ENCODE measurements at places on chromosomes 16 and 17.

GRCh38 chr16:12661656-12662172 lies 142.0 kb downstream of the CPPED1 start:
- H3K27ac ChIP-seq: no peak overlapping the region
- no peak overlapping the region for H3K4me3 ChIP-seq
- DNase-seq: no peak
- no peaks in the 10 kb centered on the region for H3K27me3 ChIP-seq

DNA sequence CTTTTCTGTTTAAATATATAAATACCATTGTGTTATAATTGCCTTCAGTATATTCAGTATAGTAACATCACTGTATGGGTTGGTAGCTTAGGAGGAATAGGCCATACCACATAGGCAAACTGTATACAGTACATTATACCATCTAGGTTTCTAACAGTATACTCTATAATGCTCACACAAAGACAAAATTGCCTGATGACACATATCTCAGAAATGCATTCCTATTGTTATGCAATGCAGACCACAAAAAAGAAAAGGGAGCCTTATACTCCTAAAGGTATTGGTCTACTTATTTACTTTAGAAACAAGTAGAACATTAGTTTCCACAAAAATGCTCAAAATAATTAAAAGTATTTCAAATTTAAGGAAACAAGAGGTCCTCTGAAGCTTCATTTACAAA lies 47.9 kb downstream of the SETD6 start:
- peaks cover 46% of the 10 kb centered on the region for H3K36me3 ChIP-seq
- no peaks in the 10 kb centered on the region for H3K27me3 ChIP-seq
- H3K4me3 ChIP-seq: no peak overlapping the region

- no peak overlapping the region for H3K4me3 ChIP-seq
- no peak for DNase-seq
- H3K27me3 ChIP-seq: no peaks in the 10 kb centered on the region
- H3K27ac ChIP-seq: no peak overlapping the region
- H3K4me1 ChIP-seq: peaks cover 35% of the 10 kb centered on the region
Observed at GRCh38 chr16:14193316-14193871, 122.3 kb downstream of the MRTFB start.

DNA sequence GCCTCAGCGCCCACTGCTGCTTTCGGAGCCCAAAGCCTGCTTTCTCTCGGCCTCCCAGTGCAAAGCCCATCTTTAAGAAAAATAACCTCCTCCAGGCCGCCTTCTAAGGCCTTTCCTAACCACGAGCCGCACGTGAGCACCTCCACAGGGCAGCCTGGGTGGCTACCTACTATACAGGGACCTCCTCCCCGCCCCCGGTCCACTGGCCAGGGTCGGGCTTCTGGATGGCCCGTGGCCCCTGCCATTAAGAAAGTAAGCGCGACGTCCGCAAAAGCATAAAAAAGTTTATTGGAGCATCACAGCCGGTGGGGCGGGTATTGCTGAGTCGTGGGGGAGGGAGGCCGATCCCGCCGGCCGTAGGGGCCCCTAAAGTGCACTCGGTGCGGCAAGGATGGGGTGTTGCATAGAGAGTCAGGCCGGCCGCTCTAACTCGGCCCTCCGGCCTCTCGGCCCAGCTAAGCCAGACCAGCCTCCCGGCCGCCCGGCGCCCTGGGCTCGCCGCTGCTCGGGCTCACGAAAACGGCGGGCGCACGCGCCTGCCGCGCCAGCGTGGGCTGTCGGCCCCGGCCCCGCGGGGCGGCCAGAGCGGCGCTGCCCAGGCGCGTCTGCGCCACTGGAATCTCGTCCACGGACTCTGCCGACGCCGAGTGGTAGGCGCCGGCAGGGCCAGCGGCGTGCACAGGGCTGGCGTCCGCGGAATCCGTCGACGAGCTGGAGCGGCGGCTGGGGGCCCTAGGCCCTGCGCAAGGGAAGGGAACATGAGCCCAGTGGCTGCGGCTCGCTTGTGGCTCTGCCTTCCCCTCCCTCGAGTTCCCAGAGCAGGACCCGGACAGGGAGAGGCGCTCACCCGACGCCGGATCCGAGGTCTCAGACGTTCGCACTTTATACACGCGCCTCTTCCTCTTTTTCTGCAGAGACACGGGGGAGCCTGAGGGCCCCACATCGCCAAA lies 1.1 kb upstream of the TPPP3 start:
- peak overlapping the region; percentile 62 for H3K4me3 ChIP-seq
- peaks cover 84% of the 10 kb centered on the region for H3K4me1 ChIP-seq
- no peaks in the 10 kb centered on the region for H3K36me3 ChIP-seq
- peak overlapping the region; percentile 65 for H3K27ac ChIP-seq

DNA sequence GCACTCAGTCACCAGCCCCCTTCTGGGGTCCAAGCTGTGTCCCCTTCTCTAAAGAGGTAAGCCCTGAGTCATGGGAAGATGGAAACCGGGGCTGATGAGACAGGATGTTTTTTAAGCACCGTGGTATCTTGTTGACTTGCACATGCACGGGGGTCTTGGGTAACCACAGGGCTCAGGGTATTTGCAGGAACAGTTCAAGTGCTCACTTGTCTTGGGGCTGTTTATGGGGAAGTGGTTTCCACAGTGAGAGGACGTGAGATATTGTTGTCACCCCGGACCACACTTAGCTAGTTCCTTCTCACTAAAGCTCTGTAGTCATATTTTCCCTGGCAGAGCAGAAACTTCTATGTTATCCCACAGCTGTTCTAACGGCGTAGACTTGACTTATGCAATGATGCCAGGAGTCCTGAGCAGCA lies 7.7 kb downstream of the CCL3L1 start:
- H3K27me3 ChIP-seq: no peaks in the 10 kb centered on the region
- no peak overlapping the region for H3K27ac ChIP-seq
- DNase-seq: peak; percentile 79
- no peak overlapping the region for H3K4me3 ChIP-seq
- H3K36me3 ChIP-seq: no peaks in the 10 kb centered on the region

- H3K27me3 ChIP-seq: no peaks in the 10 kb centered on the region
- no peaks in the 10 kb centered on the region for H3K36me3 ChIP-seq
- H3K4me3 ChIP-seq: no peak overlapping the region
- DNase-seq: peak; percentile 52
Observed at GRCh38 chr16:80691111-80691741, 113.2 kb downstream of the CDYL2 start.

DNA sequence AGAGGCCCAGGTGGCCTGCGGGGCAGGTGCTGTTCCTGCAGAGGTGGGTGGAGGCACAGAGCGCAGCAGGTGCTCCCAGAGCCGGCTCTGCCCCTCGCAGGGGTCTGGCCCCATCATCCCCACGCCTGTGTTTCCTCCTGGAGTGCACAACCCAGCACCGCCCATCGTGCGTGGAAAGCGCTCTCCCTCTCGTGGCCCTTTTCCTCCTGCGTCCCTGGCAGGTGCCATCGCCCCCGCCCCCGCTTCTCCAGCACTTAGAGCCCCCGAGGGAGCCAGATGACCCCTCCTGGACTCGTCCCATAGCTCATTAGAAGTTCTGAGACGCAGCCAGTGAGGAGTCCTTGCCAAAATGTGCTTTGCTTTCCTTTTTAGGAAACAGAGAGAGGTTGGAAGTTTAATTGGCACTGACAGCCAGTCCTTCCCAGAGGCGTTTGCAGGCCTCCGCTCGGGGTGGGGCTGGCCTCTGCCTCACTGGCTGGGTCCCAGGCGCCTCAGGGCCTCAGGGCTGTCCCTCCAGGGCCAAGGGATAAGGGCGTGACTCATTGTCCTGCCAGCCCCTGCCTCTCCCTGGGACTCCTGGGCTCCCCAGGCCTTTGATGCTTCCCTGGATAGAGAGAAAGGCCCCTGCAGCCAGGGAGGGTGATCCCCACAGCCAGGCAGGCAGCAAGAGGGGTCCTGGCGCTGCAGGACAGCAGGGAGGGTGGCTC lies 32.2 kb upstream of the CHMP6 start:
- no peaks in the 10 kb centered on the region for H3K27me3 ChIP-seq
- H3K36me3 ChIP-seq: no peaks in the 10 kb centered on the region
- H3K27ac ChIP-seq: peak overlapping the region; percentile 70
- no peak for DNase-seq

DNA sequence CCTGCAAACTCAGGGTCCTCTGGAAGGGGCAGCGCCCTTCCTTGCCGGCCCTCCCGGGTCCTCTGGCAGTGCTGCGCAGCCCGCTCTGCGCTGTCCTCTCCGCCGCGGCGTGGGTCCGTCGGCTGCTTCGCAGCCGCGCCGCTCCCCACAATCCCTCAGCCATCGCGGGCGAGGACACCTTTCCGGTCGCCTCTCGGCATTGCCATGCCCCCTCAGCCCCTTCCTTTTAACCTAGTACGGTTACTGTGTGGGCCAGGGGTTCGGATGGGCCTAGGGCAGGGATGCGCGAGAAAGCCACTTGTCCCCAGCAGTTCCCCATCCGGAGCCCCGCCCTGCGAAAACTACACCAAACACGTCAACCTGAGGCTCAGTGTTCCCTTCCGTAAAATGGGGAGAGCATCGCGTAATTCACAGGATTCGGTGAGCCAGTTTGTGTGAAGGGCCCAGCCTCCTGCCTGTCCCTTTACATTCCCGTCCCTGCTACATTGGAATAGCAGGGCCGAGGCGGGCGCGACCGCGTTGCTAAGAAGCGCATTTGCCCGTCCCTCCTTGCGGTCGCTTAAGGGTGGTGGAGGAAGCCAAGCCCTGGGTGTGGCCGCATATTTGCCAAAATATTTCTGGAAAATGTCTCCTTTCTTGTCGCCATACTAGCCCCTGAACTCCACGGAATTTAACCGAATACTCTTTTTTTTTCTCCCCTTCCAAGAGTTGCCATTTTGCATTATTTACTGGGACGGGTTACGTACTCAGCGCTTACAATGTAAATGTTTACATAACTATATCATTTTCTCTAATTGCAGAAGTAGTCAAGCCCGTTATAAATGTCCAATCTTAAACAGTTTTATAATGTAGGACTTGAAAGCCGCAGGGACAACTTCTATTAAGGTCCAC lies 13.2 kb downstream of the COPZ2 start:
- H3K4me1 ChIP-seq: peaks cover 38% of the 10 kb centered on the region
- no peaks in the 10 kb centered on the region for H3K36me3 ChIP-seq

DNA sequence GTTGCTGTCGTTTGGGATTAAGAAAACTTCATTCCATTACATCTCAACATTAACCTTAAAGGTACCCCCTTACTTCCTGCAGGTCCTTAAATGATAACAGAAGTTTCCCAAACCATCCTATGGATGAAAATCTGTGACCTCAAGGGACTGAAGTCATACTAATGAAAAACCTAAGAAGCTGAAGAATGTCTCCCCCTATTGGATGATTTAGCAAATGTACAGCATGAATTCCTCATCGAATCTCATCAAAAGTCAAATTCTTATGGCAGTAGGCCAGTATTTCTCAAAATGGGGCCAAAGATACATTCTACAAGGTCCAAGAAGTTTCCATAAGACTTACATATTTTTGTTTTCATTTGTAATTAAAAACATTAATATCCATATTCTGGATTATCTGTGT lies 13.5 kb downstream of the SCO1 start:
- H3K27me3 ChIP-seq: no peaks in the 10 kb centered on the region
- H3K4me3 ChIP-seq: no peak overlapping the region
- no peak for DNase-seq
- H3K4me1 ChIP-seq: no peaks in the 10 kb centered on the region
- no peak overlapping the region for H3K27ac ChIP-seq
- no peaks in the 10 kb centered on the region for H3K36me3 ChIP-seq

- H3K27ac ChIP-seq: no peak overlapping the region
- H3K4me1 ChIP-seq: peaks cover 17% of the 10 kb centered on the region
- no peak for DNase-seq
- no peaks in the 10 kb centered on the region for H3K27me3 ChIP-seq
- H3K4me3 ChIP-seq: no peak overlapping the region
- no peaks in the 10 kb centered on the region for H3K36me3 ChIP-seq
Observed at GRCh38 chr16:51166541-51166940, 15.5 kb upstream of the SALL1 start.

GRCh38 chr17:59652119-59652518 lies 32.4 kb downstream of the CLTC start:
- no peak for DNase-seq
- no peak overlapping the region for H3K27ac ChIP-seq
- peaks cover 10% of the 10 kb centered on the region for H3K4me1 ChIP-seq

- H3K36me3 ChIP-seq: no peaks in the 10 kb centered on the region
- H3K27ac ChIP-seq: peak overlapping the region; percentile 39
- peak overlapping the region; percentile 52 for H3K4me3 ChIP-seq
- DNase-seq: no peak
- peaks cover 13% of the 10 kb centered on the region for H3K4me1 ChIP-seq
- H3K27me3 ChIP-seq: no peaks in the 10 kb centered on the region
Observed at GRCh38 chr17:1260086-1260769, 10.0 kb upstream of the BHLHA9 start.

- no peaks in the 10 kb centered on the region for H3K36me3 ChIP-seq
- H3K4me1 ChIP-seq: no peaks in the 10 kb centered on the region
- H3K27ac ChIP-seq: no peak overlapping the region
- peak; percentile 81 for DNase-seq
- H3K27me3 ChIP-seq: no peaks in the 10 kb centered on the region
Observed at GRCh38 chr16:35746281-35746962, 2287.0 kb downstream of the TP53TG3F start.

DNA sequence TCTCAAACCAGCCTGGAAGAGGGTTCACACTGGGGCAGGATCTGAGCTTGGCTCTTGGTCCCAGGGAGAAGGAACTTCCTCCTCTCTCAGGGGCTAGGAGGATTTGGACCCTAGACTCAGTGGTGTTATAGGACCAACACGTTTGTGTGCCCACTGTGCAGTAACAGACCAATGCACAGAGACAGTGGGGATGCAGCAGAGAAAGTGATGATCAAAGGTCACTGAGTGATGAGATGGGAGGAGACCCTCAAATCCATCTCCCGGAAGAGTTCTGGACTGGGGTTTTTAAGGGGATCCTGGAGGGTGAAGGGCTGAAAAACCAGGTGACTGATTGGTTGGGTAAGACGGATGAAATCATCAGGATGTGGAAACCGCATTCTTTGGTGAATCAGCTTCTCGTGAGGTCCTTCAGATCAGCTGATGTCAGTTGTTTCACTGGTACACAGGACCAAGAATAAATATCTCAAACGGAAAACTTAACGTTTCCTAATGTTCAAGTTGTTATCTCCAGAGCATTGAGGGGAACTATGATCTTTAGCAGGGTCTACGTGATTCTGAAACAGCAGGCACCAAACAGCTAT lies 3.3 kb upstream of the VAC14 start:
- H3K4me1 ChIP-seq: peaks cover 15% of the 10 kb centered on the region
- H3K36me3 ChIP-seq: no peaks in the 10 kb centered on the region
- DNase-seq: no peak

DNA sequence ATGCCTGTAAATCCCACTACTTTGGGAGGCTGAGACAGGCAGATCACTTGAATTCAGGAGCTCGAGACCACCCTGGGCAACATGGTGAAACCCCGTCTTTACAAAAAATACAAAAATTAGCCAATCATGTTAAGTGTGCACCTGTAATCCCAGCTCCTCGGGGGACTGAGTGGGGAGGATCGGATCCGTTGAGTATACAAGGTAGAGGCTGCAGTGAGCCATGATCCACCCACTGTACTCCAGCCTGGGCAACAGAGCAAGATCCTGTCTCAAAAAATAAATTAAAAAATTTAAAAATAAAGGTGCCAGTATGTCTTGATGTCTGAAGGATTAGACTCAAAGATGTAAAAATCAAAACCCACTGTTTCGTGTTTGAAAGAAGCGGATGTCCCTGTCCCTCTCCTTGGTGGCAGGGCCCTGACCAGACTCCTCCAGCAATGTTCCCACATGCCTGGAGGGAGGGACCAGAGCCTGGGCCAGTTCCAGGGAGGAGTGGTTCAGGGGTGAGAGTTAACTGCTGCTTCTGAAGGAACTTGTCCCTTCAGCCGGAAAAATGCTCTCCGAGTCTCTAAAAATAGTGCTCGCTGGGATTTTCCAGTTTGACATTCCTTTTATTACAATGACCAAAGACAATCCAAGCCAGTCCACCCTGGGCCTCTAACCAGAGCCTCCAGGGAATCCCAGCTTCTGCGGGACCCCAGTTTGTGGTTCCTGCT lies 9.4 kb upstream of the CMTM4 start:
- peaks cover 7% of the 10 kb centered on the region for H3K4me1 ChIP-seq
- H3K27me3 ChIP-seq: no peaks in the 10 kb centered on the region
- DNase-seq: no peak

GRCh38 chr17:8753976-8754440 lies 4.3 kb downstream of the SPDYE4 start:
- H3K4me1 ChIP-seq: no peaks in the 10 kb centered on the region
- no peak for DNase-seq
- no peak overlapping the region for H3K27ac ChIP-seq
- H3K4me3 ChIP-seq: no peak overlapping the region
